ENCODE measurements at places on chromosomes 2 and 18. TPM values are rescaled to one million over a fixed set of nuclear protein-coding genes. Genes with fewer than 3 reads are reported as not detected.

Gene CCDC68
- not detected for total RNA-seq

Gene KLHL30
- not detected for total RNA-seq

Gene CFAP65
- total RNA-seq, result not detected

Gene PLGLB1
- total RNA-seq, result not detected

Gene RAB3GAP1
- 10.9 TPM for total RNA-seq

Gene HOXD12
- total RNA-seq, result not detected

Gene SLC8A1
- total RNA-seq, result not detected

Gene FAP
- not detected for total RNA-seq

Gene CXCR1
- total RNA-seq, result not detected

Gene CDH7
- total RNA-seq, result not detected

Gene MYL12A
- 260 TPM for total RNA-seq

Gene TTR
- not detected for total RNA-seq

Gene TNFAIP6
- 0.64 TPM for total RNA-seq

Gene DSC3
- not detected for total RNA-seq

Gene DSG1
- not detected for total RNA-seq

Gene SIGLEC15
- total RNA-seq, result not detected

Gene GIGYF2
- total RNA-seq, result 91.5 TPM

Gene NT5DC4
- not detected for total RNA-seq

Gene SCN3A
- total RNA-seq, result not detected

Gene PSMA8
- total RNA-seq, result 0.31 TPM

Gene PRSS56
- total RNA-seq, result not detected
